Activated naive CD4-positive, alpha-beta T cell treated with anti-CD3 and anti-CD28 coated beads, Interleukin-2, amount 50 U/mL, for 72 hours (primary cell): ENCODE measurements at places on chromosomes 4 and X. TPM values are rescaled to one million over a fixed set of nuclear protein-coding genes. Genes with fewer than 3 reads are reported as not detected.

Gene TTC29
- total RNA-seq: not detected

Gene PDCL2
- not detected for total RNA-seq

Gene PARM1
- total RNA-seq: not detected

Gene DOK7
- total RNA-seq: not detected

Gene GLOD5
- not detected for total RNA-seq

Gene ARL9
- not detected for total RNA-seq

Gene RAB41
- not detected for total RNA-seq

Gene SPRY1
- 22.8 TPM for total RNA-seq

Gene AMBN
- total RNA-seq: not detected

Gene IGSF1
- not detected for total RNA-seq

Gene CCDC110
- 1.0 TPM for total RNA-seq

Gene CHIC1
- 3.7 TPM for total RNA-seq

Gene RAB33B
- total RNA-seq: 10.1 TPM

Gene BGN
- not detected for total RNA-seq

Gene SLIT2
- not detected for total RNA-seq

Gene NPY2R
- total RNA-seq: not detected

Gene XAGE2
- not detected for total RNA-seq

Gene CXorf38
- total RNA-seq: 35.7 TPM

Gene UGT2A1
- not detected for total RNA-seq

Gene MAGEA9B
- not detected for total RNA-seq

Gene BTC
- total RNA-seq: not detected

Gene PHEX
- 0.93 TPM for total RNA-seq

Gene DDX53
- total RNA-seq: not detected

Gene ADAM29
- total RNA-seq: not detected

Gene ZCCHC4
- 15.3 TPM for total RNA-seq

Gene MAB21L2
- not detected for total RNA-seq

Gene FGG
- total RNA-seq: not detected

Gene VEGFC
- not detected for total RNA-seq

Gene TGIF2LX
- total RNA-seq: not detected

Gene DCK
- 54.2 TPM for total RNA-seq

Gene GRIA3
- total RNA-seq: not detected

Gene POU4F2
- not detected for total RNA-seq

Gene GLRA3
- total RNA-seq: not detected
